ENCODE measurements at places on chromosomes 7 and 10.

DNA sequence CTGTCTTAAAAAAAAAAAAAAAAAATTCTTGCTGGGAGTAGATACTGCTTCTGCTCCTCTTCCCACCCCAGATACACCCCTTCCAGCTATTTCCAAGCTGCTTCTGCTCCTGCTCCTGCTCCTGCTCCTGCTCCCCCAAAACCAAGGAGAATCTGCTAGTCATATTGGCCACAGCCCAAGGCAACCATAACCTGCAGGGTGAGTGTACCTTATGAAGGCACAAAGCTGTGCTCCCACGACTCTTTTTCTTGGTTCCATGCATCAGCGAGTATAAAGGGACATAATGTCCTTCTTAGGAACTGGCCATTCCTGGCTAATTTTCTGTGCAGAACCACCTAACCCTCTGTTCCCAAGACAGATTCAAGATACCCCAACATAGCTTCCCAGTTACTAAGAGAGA is 129.5 kb upstream of the CDK1 start:
- DNase-seq: no peak

DNA sequence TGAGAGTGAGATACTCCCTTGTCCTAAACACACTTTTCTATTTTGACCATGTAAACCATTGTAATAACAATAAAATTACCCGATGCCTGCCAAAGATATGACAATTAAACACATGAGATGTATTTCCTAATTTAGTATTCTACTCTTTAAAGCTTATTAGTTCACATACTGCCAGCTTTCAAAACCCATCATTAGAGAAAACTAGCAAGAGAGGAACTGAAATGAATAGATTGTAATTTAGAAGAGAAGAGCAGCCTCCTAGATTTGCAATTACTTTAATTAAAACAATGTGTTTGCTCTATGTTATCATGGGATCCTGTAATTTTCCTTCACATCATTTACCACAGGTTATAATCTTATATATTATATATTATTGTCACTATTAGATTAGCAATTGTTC is 428.2 kb downstream of the THSD7A start:
- DNase-seq: no peak

DNA sequence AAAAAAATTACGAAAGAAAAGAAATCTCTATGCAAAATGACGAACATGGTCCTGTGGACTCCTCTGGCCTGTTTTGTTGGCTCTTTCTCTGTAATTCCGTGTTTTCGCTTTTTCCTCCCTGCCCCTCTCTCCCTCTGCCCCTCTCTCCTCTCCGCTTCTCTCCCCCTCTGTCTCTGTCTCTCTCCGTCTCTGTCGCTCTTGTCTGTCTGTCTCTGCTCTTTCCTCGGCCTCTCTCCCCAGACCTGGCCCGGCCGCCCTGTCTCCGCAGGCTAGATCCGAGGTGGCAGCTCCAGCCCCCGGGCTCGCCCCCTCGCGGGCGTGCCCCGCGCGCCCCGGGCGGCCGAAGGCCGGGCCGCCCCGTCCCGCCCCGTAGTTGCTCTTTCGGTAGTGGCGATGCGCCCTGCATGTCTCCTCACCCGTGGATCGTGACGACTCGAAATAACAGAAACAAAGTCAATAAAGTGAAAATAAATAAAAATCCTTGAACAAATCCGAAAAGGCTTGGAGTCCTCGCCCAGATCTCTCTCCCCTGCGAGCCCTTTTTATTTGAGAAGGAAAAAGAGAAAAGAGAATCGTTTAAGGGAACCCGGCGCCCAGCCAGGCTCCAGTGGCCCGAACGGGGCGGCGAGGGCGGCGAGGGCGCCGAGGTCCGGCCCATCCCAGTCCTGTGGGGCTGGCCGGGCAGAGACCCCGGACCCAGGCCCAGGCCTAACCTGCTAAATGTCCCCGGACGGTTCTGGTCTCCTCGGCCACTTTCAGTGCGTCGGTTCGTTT is 83.5 kb upstream of the SLF2 start:
- DNase-seq: no peak

GRCh38 chr10:50585921-50586739 is 37.6 kb downstream of the SGMS1 start:
- peak; percentile 76 for DNase-seq

GRCh38 chr7:2199528-2199927 is 33.2 kb downstream of the MAD1L1 start:
- no peak for DNase-seq

DNA sequence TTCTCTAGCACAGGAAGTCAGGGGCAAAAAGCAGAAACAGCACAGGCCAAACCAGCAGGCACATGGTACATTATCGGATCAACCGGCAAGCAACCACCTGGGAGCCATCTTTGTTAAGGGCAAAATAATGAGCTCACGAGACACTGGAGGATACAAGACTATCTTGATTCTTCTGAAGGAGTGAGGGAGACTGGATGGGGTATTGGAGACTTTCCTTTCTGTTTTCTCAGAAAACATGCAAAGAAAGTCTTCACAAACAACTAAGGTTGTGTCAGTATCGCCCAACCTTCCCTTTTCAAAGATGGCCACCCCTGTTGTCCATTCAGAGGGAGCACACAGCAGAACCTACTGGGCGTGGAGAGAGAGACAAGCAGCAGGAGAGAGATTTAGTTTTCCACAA is 29.6 kb downstream of the GOLGA7B start:
- DNase-seq: no peak

DNA sequence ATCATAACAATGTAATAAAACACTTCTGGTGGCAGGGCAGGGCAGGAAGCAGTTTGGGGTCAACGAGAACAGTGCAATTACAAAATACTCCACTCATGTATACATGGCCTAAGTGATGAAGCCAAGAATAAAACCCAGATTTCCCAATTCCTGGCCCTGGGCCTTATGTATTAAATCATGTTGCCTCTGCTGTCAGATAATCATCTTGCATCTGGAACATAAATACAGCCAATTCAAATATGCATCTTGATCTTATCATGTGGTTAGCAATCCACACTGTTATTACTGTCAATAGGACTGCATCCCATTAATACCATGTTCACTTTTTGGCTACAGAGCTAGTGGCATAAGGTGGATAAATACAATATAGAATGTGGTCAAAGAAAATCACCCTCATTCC is 186.5 kb upstream of the SLC25A13 start:
- DNase-seq: peak; percentile 60

GRCh38 chr7:4758791-4759190 is 16.6 kb upstream of the AP5Z1 start:
- DNase-seq: no peak

- no peak for DNase-seq
These were observed 25.9 kb downstream of the DNAJB12 start for GRCh38 chr10:72328829-72329204.
